NCI-H2029 treated with DMSO at 0.1 percent for 48 hours (cell line): ENCODE measurements at places on chromosomes 5 and 9.

GRCh38 chr5:139822553-139823425, 27.2 kb downstream of the PSD2 start:
- DNase-seq, result no peak

- no peak for DNase-seq
These were observed 3.2 kb downstream of the RAB24 start for GRCh38 chr5:177300236-177300880.

- DNase-seq, result no peak
These were observed 131.3 kb upstream of the SLC28A3 start for GRCh38 chr9:84471816-84472215.

- peak; percentile 33 for DNase-seq
These were observed 324.6 kb downstream of the CAAP1 start for GRCh38 chr9:26567976-26568375.

DNA sequence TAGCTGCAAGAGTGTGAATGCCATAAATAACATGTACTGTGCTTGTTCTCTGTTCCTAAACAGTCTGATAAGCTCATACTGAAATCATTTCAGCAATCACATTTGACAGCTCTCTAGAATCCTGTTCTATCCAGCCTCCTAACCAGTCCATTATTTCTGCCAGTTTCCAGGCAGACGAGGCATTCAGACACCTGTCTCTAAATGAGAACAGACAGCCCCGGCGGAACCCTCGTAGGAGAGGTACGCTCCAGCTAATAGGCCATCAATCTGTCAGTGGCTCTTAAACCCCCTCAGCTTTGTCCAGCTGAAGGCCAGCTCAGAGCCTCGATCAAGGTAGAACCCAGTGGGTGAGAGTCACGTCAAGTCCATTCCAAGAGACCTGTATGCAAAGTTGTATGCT, 272.3 kb downstream of the GLIS3 start:
- DNase-seq, result no peak

- DNase-seq, result no peak
These were observed 211.8 kb downstream of the FANCC start for GRCh38 chr9:95105519-95106287.

DNA sequence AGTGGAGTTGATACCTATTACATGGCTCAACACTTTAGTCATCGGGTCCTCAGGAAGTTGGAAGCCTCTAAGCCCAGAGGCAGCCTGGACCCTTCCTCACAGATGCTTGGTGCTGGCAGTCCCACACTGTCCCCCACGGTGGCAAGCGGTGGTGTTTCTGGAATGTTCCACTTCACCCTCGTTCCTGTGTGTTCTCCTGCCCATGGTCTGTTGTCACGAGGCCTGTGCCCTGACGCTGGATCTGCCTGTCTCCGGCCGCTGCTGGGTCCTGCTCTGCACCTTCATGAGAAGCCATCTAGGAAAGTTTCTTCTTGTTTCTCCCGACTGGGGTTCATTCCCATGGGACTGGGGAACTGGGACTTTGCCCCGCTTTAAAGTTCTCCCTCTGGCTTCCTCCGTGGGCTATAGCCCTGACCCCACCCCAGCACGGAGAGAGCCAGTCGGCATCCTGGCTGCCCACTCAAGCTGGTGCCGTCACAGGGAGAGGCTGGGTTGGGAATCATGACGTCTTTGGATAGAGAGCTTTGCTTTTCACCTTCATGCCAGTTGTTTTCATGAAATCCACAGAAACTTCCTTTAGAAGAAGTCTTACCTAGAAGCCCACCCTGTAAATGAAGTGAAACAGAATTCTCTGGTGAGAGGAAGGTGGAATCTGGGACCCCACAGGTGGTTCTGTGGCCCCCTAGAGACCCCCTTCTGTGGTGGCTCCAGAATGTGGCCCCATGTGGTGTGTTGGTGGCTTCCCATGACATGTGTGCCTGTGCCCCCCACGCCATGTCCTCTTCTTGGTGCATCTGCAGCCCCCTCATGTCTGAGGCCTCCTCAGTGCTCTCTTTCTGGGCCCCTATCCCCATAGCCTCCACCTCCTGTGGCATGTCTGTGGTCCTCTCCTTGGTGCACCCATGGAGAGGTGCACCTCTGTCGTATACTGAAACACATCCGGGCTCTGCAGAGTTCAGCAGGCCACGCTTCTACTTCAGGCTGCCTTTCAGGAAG, 43.8 kb downstream of the TRIP13 start:
- no peak for DNase-seq

GRCh38 chr9:74942801-74943200, 9.9 kb downstream of the C9orf40 start:
- DNase-seq, result no peak

DNA sequence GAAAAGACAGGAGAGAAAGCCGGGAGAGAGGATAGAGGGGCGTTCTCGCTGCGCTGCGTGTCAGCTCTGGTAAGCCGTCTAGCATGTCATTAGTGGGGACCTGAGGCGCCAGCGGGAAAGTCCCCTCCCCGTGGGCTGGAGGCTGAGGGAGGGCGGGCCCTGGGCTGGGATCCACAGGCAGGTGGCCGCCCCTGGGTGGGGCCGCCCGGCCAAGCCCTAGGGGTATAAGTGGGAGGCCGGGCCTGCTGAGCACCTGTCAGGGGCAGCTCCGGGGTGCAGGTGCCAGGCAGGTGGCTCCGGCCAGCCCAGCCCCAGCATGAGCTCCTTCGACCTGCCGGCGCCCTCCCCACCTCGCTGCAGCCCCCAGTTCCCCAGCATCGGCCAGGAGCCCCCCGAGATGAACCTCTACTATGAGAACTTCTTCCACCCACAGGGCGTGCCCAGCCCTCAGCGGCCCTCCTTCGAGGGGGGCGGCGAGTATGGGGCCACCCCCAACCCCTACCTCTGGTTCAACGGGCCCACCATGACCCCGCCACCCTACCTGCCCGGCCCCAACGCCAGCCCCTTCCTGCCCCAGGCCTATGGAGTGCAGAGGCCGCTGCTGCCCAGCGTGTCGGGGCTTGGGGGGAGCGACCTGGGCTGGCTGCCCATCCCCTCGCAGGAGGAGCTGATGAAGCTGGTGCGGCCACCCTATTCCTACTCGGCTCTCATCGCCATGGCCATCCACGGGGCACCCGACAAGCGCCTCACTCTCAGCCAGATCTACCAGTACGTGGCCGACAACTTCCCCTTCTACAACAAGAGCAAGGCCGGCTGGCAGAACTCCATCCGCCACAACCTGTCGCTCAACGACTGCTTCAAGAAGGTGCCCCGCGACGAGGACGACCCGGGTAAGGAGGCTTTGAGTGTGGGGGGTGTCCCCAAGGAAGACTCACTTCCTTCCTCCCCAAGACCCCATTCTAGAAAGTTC, at the start of gene FOXI1:
FOXI1 (plus strand) TSS at position 256 of the 970 bp plus-strand sequence; CDS start at position 317, 61 bp downstream.
- DNase-seq, result no peak

- DNase-seq, result no peak
These were observed 44.0 kb downstream of the ALG2 start for GRCh38 chr9:99177576-99178366.

- DNase-seq, result no peak
These were observed 103.8 kb upstream of the PTGER4 start for GRCh38 chr5:40575921-40576320.
